Hematopoietic multipotent progenitor cell treated with erythropoietin and hydrocortisone succinate and interleukin-3 and kit ligand, for 15 days (in vitro differentiated cells): ENCODE measurements at places on chromosomes 3 and 15.

- no peak for DNase-seq
Observed at GRCh38 chr15:42707873-42708544, 28.9 kb downstream of the CDAN1 start.

- DNase-seq, result no peak
Observed at GRCh38 chr3:37174532-37175126, at the start of gene LRRFIP2. TSS of gene LRRFIP2 (minus strand) at chr3:37174582. CDS start at chr3:37148983, 25,599 bp downstream.

DNA sequence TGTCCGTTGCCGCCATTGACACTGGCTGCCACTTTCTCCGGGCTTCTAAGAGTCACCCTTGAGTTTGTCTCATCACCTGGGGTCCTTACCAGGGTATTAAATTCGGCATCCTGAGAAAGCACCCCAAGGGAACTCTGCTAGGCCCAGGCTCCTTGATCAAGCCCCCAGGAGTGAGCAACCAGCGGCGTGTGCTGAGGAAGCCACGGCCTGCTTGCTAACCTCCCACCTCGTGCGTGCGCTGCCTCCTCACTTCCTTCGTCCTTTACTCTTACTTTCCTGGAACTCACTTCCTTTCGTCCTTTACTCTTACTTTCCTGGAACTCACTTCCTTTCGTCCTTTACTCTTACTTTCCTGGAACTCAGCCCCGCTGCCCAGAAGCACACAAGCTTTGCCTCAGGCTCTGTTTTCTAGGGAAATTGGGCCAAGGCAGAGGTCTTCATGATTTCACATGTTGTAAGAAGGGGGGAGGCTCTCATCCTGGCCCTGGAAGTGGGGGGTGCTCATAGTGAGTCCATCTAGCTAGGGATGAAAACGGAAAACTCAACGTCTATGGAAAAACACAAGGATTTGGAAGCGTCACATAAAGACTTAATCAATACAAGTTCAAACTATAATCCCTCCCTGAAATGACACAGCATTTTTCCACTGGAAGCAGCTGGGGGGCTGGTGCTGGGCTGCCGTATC is 36.7 kb upstream of the BDH1 start:
- peak; percentile 18 for DNase-seq

GRCh38 chr15:99253381-99254090 is 2.3 kb downstream of the LRRC28 start:
- no peak for DNase-seq

GRCh38 chr15:89396723-89397652 is 62.4 kb upstream of the POLG start:
- no peak for DNase-seq

DNA sequence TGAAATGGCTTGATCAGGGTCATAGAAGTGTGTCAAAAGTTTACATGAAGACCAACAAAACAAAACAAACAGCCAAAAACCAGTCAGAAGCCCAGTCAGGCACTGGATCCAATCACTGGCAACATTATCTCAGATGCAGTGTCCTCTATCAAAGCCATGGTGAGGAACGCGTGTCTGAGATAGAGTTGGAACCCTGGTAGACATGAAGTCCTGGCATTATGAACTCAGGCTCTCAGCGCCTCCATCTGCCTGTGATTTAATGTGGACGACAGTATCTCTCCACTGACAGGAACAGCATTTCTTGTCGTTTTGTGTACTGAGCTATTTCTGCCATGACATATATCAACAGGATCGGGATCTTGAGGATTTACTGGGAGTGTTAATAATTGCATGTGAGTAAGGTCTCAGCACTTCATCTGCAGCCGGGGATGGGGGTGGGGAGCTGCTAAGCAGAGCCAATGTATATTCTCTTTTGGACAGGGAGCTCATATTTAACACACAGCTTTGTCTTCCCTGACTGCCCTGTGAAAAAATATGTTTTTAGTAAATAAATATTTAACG is 1120.0 kb downstream of the IGSF11 start:
- DNase-seq, result no peak

GRCh38 chr15:89845305-89845893 is 30.7 kb upstream of the ANPEP start:
- DNase-seq, result no peak

DNA sequence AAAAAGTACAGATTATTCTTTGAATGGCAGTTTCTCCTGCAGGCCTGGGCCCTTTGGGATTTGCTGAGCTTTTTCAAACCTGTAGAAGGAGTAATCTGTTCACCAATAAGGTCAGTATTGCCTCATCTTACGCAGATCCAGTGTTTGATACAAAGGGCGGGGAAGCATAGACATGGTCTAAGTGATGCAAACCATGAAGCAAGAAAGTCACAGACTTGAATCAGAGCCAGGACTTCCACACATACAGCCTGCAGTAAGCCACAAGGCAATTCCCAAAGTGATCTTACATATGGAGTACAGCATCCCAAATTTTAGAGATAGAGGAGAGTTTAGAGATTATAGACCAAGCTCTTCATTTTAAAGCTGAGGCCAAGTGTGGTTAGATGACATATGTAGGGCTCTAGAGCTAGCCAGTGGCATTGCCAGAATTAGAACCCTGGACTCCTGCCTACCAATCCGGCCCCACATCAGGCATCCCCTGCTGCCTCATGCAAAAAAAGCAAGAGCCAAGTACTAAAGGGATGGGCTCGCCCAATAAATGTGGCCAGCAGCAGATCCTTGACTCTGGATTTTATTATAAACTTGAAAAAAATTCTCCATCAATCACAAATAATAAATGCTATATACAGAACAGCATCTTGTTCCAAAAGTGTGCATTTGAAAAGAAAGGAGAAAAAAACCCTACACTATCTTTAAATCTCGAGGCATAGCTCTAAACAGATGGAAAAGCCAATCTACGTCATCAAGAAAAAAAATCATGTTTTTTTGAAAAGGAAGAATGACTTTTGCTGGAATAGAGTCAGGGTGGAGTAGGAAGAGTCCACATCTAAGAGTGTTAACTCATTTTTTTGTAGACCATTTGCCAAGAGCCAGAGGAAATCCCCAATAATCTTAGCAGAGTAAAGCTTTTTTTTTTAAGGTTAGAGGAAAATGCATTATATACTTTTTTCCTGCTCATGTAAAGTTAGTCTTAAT is 24.0 kb downstream of the ABI3BP start:
- DNase-seq, result no peak

- DNase-seq, result no peak
Observed at GRCh38 chr3:193774272-193774915, 181.4 kb downstream of the OPA1 start.

GRCh38 chr3:33575311-33575710 is 135.1 kb upstream of the UBP1 start:
- DNase-seq, result no peak

DNA sequence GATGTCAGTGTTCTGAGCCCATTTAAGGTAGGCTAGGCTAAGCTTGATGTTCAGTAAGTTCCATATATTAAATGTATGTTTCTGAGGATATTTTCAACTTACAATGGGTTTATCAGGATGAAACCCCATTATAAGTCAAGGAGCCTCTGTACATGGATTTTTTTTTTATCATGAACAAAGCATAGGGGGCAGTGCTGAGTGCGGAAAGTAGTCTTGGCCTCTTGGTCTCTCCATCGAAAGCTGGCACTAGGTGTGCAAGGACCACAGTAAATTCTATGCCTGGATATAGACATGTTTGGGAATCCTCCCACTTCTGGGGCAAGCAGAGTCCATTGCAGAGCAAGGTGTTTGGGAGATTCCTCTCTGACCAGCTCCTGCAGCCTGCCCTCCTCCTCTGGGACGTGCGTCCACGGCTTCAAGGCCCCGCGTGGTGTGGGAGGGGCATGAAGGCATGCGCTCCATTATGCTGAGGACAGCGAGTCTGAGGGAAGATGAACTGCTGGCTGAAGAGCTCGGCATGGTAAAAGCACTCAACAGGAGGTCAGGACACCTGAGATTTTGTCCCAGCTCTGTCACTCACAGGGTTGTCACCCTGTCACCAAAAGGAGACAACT is 122.9 kb upstream of the LIPC start:
- DNase-seq, result peak; percentile 12

GRCh38 chr3:59867185-59868002 is 817.6 kb upstream of the CFAP20DC start:
- DNase-seq, result no peak

GRCh38 chr3:32457971-32458471 is 44.6 kb downstream of the CMTM6 start:
- DNase-seq, result no peak

GRCh38 chr3:148289159-148289558 is 408.5 kb upstream of the AGTR1 start:
- no peak for DNase-seq

GRCh38 chr3:16513141-16514020 is at the start of gene RFTN1:
TSS of gene RFTN1 (minus strand) at chr3:16513699. CDS start at chr3:16493869, 19,830 bp downstream.
- DNase-seq, result no peak

DNA sequence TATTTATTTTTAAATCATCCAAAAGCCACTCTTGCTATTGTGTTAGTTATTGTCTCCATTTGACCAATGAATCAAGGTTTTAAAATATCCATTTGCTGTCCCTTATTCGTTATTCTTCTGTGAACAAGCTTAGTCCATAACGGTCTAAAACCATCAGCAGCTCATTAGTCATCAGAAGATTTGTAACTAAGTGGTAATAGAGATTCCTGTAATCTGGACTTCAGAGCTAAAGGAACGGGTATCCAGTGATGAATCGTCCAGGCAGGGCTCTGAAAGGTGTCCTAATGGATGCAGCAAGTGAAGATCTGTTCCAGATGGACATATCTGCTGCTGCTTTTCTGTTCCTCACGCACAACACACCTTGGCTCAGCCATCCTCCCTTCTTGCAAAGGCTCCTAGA is 362.7 kb upstream of the CFAP20DC start:
- no peak for DNase-seq

- peak; percentile 27 for DNase-seq
Observed at GRCh38 chr3:15797642-15798303, at the start of gene ANKRD28. TSS of gene ANKRD28 (minus strand) at chr3:15797979. CDS start at chr3:15796521, 1,458 bp downstream.

- no peak for DNase-seq
Observed at GRCh38 chr3:122318620-122319019, 6.4 kb upstream of the CSTA start.

GRCh38 chr3:122356402-122356801 is 26.6 kb downstream of the MIX23 start:
- no peak for DNase-seq

DNA sequence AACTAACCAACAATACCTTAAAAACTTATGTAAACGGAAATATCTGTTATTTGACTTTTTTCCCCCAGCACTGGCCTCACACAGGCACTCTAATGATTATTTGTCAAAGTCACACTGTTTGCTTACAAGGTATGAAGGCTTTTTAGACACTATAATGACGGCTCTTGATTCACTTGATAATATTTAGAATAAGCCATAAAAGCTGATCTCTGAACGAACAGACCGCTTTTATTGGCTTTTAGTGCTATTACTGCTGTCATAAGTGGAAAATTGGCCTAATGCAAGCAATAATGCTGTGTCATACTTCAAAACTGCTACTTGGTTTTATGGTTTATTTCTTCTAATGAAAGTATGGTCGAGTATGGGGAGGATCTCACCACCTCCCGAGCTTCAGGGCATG is 35.1 kb downstream of the MDFIC2 start:
- DNase-seq, result no peak

DNA sequence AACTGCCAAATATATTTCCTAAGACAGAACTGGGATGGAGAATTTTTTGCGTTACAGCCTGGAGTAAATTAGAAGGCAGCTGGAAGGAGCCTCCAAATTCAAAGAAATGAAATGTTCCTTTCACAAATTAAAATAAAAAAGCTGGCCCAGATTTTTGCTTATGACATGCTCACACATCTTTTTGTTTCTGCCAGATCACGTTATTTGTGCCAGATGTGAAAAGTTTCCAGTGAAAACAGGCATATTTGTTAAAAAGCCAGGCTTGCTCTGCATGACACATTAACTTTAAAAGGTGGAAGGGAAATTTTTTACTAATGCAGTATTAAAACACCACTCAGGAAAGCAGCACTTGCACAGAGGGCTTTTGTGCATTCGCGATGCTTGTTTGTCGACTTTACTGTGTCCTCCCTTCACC is 23.3 kb upstream of the ACKR4 start:
- no peak for DNase-seq
